ENCODE measurements at places on chromosomes 11 and 22. TPM values are rescaled to one million over a fixed set of nuclear protein-coding genes. Genes with fewer than 3 reads are reported as not detected.

DNA sequence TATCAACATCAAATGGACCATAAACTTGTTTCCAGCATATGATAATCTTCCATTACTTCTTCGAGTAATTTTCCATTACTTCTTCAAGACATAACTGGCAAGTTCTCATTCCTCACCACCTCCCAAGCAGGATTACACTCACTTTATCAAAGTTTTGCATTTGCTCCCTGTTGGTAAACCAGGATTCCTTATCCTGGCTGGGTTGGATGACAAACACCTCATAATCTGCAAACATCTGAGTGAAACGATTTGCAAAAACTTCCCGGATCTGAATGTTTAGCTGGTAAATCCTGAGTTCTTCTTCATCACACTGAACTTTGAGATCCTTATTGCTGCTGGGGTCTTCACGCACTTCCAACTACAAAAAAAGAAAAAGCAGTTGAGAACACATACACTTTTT lies 86.4 kb downstream of the DENND5A start:
- no peak for DNase-seq
- H3K27ac ChIP-seq: no peak overlapping the region
- H3K27me3 ChIP-seq: no peaks in the 10 kb centered on the region
- H3K36me3 ChIP-seq: peaks cover 25% of the 10 kb centered on the region
- peaks cover 10% of the 10 kb centered on the region for H3K4me1 ChIP-seq
- H3K4me3 ChIP-seq: no peak overlapping the region

- H3K36me3 ChIP-seq: peaks cover 9% of the 10 kb centered on the region
- DNase-seq: no peak
- peak overlapping the region; percentile 86 for H3K27ac ChIP-seq
Observed at GRCh38 chr11:44766112-44766971, 39.6 kb downstream of the TSPAN18 start.

Gene LMO2
- total RNA-seq: 15.7 TPM

DNA sequence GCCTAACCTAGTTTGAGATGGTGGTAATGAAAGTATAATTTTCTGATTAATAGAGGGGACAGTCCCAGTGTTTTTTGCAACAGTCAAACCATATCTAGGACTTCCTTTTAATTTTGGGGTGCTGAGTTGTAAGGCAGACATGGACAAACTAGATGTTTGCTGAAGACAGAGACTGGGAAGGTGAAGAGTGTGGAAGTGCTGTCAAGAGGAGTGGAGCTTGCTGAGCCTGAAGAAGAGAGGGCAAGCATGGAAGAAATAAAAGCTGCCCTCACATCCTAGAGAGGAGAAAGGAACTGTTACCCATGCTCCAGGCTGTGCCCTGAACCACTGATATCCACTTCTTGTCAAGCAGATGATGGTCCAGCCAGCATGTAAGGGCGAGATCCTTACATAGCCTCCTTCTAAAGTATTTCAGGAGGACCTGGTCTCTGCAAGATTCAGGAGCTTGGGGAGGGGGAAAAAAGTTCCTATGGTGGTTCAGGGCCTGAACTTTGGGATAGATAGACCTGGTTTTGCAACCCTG lies 51.4 kb downstream of the PRR5L start:
- no peak overlapping the region for H3K4me3 ChIP-seq
- H3K36me3 ChIP-seq: no peaks in the 10 kb centered on the region
- peaks cover 2% of the 10 kb centered on the region for H3K27me3 ChIP-seq
- H3K27ac ChIP-seq: no peak overlapping the region
- peak; percentile 37 for DNase-seq

DNA sequence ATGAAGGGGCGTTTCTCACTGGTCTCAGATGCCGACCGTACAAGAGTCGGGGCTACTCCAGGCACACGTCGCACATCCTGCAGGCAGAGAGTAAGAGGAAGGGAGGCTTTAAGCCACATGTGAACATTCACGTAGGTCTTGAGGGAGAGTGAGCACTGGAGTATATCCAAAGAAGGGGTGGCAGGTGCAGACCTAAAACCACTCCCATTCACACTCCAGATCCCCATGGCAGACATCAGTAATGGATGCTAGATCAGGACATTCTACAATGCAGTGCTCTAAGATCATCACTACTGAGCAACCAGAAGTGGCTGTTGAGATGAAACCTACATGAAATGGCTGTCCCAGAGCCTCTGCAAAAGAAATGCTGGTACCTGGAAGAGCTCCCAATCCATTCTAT lies 39.0 kb downstream of the WT1 start:
- H3K4me1 ChIP-seq: no peaks in the 10 kb centered on the region
- no peaks in the 10 kb centered on the region for H3K36me3 ChIP-seq
- no peak overlapping the region for H3K4me3 ChIP-seq
- H3K27me3 ChIP-seq: no peaks in the 10 kb centered on the region

Gene SLC16A8
- 0.33 TPM for total RNA-seq

Gene CACNA1I
- under 0.01 TPM for total RNA-seq

GRCh38 chr11:3015796-3016195 lies 23.7 kb upstream of the NAP1L4 start:
- H3K4me1 ChIP-seq: peaks cover 5% of the 10 kb centered on the region
- DNase-seq: no peak
- no peaks in the 10 kb centered on the region for H3K27me3 ChIP-seq
- no peak overlapping the region for H3K4me3 ChIP-seq

Gene SLC6A5
- not detected for total RNA-seq

Gene TYR
- total RNA-seq: not detected

DNA sequence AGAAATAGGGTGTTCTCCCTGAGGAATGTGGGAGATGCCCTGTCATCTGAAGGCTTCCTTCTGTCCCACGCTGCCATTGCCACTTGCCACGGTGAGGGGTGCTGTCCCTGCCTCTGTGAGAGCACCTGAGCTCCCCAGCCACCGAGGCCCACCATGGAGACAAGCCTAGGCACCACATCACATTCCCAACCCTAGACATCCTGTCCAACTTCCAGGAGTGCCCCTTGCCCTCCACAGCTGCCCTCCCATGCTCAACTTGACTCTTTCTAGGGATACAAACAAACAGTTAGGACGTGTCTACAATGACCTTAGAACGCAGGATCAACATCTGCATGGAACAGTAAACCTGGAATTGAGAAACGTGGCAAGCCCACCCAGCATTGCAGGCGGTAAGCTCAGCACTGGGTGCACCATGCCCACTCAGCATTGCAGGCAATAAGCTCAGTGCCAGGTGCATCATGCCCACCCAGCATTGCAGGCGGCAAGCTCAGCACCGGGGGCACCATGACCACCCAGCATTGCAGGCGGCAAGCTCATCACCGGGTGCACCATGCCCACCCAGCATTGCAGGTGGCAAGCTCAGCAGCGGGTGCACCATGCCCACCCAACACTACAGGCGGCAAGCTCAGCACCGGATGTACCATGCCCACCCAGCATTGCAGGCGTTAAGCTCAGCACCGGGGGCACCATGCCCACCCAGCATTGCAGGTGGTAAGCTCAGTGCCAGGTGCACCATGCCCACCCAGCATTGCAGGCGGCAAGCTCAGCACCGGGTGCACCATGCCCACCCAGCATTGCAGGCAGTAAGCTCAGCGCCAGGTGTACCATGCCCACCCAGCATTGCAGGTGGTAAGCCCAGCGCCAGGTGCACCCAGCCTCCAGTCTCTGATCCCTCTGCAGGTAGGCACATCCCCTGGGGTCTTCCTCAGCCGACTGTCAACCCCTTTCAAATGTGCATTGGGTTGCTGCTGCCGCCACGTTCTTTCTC lies 1463.9 kb downstream of the TBC1D22A start:
- no peak overlapping the region for H3K27ac ChIP-seq
- H3K36me3 ChIP-seq: no peaks in the 10 kb centered on the region
- peak; percentile 84 for DNase-seq
- H3K27me3 ChIP-seq: no peaks in the 10 kb centered on the region

- no peaks in the 10 kb centered on the region for H3K4me1 ChIP-seq
- H3K27me3 ChIP-seq: no peaks in the 10 kb centered on the region
- H3K4me3 ChIP-seq: no peak overlapping the region
- no peaks in the 10 kb centered on the region for H3K36me3 ChIP-seq
- no peak for DNase-seq
Observed at GRCh38 chr22:36929621-36930020, 16.2 kb downstream of the CSF2RB start.

GRCh38 chr11:36098087-36098486 lies 154.2 kb downstream of the LDLRAD3 start:
- no peaks in the 10 kb centered on the region for H3K27me3 ChIP-seq
- no peak overlapping the region for H3K27ac ChIP-seq
- DNase-seq: no peak
- no peak overlapping the region for H3K4me3 ChIP-seq
- peaks cover 10% of the 10 kb centered on the region for H3K36me3 ChIP-seq

GRCh38 chr22:33232071-33232470 lies 173.9 kb upstream of the SYN3 start:
- H3K4me1 ChIP-seq: no peaks in the 10 kb centered on the region
- no peak for DNase-seq
- no peaks in the 10 kb centered on the region for H3K36me3 ChIP-seq
- no peak overlapping the region for H3K27ac ChIP-seq

Gene P2RY2
- not detected for total RNA-seq

DNA sequence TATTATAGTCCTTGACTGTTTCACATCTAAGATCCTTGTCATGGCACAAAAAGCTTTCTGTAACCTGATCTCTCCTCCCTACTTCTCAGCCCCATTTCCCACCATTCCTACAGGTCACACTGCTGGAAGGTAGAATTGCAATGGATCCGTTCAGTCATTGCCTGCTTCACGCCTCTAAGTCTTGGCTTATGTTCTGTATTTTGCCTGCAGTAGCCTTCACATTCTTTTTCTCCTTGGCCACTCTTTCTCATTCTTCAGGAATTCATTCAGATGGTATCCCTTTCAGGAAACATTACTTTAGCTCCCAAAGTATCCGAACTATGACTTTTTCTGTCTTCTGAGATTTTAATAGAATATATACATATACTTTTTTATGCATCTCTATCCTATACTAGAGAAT lies 731.5 kb downstream of the NTM start:
- H3K4me1 ChIP-seq: no peaks in the 10 kb centered on the region
- H3K4me3 ChIP-seq: no peak overlapping the region
- no peak overlapping the region for H3K27ac ChIP-seq
- H3K27me3 ChIP-seq: no peaks in the 10 kb centered on the region
- no peaks in the 10 kb centered on the region for H3K36me3 ChIP-seq

DNA sequence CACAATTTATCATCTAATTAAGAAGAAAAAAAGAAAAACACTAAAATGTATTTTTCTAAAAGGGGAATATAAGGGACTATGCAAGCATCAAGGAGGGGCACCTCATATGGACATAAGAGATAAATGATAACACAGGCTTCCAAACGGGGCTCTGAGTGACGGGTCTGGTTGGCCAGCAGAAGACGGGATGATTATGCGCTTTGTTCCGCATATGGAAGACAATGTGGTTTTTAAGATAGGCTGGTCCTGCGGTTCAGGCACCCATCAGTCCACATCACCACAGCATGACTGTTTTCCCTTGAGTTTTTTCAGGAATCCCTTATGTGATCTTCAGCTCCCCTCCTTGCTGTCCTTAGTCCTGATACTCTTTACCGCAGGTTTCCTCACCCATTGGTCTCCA lies 404.6 kb downstream of the OPCML start:
- H3K4me1 ChIP-seq: no peaks in the 10 kb centered on the region
- peak; percentile 39 for DNase-seq
- no peaks in the 10 kb centered on the region for H3K36me3 ChIP-seq
- no peak overlapping the region for H3K4me3 ChIP-seq
- no peak overlapping the region for H3K27ac ChIP-seq

Gene KRTAP5-9
- not detected for total RNA-seq

DNA sequence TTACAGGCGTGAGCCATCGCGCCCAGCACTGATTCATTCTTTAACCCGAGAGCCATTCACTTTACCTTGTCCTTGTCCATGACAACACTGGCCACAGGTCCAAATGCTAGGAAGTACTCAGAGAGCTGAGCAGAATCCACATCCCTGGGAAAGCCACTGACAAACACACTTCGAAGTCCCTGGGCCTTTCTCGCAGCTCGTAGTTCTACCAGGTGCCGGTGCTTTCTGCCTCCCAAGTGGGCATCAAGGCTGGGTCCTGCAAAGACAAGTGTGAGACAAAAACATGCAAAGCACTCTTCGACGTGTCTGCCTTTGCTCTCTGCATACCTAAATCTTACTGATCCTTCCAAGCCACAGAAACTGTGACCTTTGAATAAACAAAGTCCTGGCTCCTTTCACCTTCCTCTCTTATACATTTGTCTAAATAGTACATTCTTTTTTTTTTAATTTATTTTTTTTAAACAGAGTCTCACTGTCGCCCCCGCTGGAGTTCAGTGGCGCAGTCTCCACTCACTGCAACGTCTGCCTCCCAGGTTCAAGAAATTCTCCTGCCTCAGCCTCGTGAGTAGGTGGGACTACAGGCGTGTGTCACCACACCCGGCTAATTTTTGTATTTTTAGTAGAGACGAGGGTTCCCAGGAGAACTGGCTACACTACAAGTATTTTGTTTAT lies 2.2 kb downstream of the TUT1 start:
- peaks cover 51% of the 10 kb centered on the region for H3K36me3 ChIP-seq
- H3K4me1 ChIP-seq: peaks cover 41% of the 10 kb centered on the region
- no peaks in the 10 kb centered on the region for H3K27me3 ChIP-seq
- H3K4me3 ChIP-seq: no peak overlapping the region

DNA sequence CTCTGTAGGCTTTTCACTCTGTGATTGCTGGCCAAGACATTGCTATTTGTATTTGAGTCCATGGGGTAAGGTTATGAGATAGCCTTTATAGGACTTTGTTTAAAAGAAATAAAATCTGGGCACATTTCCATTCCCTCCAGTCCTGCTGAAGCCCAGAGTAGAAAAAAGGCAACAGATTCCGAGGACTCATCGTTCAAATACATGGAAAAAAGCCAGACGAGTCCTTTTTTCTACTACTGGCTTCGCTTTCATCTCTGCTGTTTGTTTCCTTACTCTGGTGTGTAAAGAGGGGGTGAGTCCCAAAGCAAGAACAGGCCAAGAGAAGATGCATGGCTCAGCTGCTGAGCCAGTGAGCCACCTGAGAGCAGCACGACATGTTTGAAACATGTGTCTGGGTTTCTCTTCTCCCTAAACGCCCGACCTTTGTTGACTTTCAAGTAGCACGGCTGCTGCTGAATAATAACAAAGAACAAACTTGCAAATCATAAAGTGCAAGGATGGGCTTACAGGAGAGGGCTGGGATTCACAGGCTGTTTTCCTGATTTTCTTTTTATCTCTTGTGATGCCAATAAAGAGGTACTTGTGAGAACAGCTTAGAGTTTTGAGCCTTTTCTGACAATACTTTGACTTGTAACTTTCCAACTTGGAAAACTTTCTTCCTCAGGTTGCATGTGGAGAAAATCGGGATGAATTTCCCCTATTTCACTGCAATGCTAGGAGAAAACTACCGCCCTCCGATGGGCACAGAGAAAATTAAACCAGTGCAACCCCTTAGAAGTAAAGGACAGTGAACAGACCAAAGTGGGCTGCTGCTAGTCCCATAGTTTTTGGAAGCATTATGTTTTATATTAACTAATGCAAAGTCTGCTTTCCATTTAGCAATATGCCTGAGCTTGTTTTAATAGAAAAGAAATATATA lies 195.2 kb upstream of the RAG2 start:
- DNase-seq: no peak
- H3K4me1 ChIP-seq: peaks cover 11% of the 10 kb centered on the region
- H3K27ac ChIP-seq: no peak overlapping the region
- no peaks in the 10 kb centered on the region for H3K27me3 ChIP-seq

- no peak overlapping the region for H3K4me3 ChIP-seq
- no peak overlapping the region for H3K27ac ChIP-seq
- no peaks in the 10 kb centered on the region for H3K4me1 ChIP-seq
Observed at GRCh38 chr11:46778416-46778815, 59.4 kb downstream of the F2 start.
